Glutamatergic neuron (in vitro differentiated cells): ENCODE measurements at places on chromosomes 3 and 15. TPM values are rescaled to one million over a fixed set of nuclear protein-coding genes. Genes with fewer than 3 reads are reported as not detected.

FBXW12 gene
- total RNA-seq = 0.66 TPM

GRM2 gene
- total RNA-seq = 134 TPM

DAPK2 gene
- total RNA-seq = 2.6 TPM

BRK1 gene
- total RNA-seq = 126 TPM

CFAP100 gene
- not detected for total RNA-seq

- H3K27ac ChIP-seq = no peak overlapping the region
- DNase-seq = no peak
- H3K36me3 ChIP-seq = no peaks in the 10 kb centered on the region
- peaks cover 14% of the 10 kb centered on the region for H3K4me1 ChIP-seq
- H3K27me3 ChIP-seq = peaks cover 8% of the 10 kb centered on the region
- H3K4me3 ChIP-seq = no peak overlapping the region
Measured at GRCh38 chr15:91970142-91970541, 116.6 kb downstream of the SLCO3A1 start.

DNA sequence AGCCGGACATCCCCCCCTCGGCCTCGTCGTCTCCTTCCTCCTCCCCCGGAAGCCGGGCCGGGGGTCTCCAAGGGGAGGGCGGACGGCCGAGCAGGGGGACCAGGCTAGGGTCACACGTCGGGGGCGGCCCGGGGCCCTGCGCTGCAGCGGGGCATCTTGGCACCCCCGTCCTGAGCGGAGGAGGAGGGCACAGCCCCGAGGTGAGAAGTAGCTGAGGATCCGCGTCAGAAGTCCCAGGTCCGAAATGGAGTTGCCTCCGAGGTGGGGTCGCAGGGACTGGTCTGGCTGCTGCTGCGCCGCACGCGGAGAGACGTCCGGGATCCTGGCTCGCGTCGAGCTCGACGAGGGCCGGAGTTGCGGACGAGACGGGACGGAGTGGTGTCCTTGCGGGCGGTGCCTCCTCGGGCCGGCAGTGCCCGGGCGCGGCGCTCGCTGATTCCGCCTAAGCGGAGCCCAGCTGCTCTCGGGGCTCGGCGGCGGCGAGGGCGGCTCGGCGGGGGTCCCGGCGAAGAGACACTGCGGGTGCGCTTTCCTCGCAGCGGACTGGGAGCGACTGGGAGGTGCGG is at the start of gene ADCY5:
Gene ADCY5, minus strand, starts transcription at position 555 of the 566 bp plus-strand sequence. Its CDS starts 545 bp downstream, at position 10.
- H3K27ac ChIP-seq = no peak within 1 kb of the TSS
- DNase-seq = peak; percentile 50
- H3K27me3 ChIP-seq = peaks cover 32% of the 10 kb centered on the region
- peak within 1 kb of the TSS; percentile 84 for H3K4me3 ChIP-seq
- peaks cover 5% of the 10 kb centered on the region for H3K4me1 ChIP-seq

DNA sequence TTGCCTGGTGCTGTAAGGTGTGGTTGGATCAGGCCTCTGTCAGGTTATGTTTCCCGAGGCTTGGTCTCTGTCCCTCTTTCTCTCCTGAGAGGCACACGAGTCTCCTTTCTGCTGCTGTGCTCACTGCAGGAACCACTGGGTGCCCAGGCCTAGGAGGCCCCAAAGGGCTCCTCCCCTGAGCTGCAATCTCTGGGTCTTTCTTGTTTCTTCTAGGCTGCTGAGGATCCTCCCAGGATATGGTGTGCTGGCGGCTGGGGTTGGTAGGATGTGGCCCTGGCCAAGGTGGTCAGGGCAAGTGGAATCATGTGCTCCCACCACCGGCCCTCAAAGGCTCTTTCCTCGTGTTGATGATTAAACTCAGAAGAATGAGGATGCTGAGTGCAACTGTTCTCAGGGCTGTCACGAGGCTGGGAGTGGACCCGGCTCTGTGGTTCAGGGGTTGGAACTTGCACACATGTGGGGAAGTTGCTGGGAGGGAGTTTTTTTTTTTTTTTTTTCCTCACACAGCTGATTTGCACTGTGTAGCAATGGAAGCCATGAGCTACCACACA is 43.6 kb upstream of the CTSH start:
- H3K27me3 ChIP-seq = no peaks in the 10 kb centered on the region
- H3K4me1 ChIP-seq = peaks cover 2% of the 10 kb centered on the region
- no peak for DNase-seq
- H3K36me3 ChIP-seq = peaks cover 6% of the 10 kb centered on the region

- DNase-seq = no peak
- no peaks in the 10 kb centered on the region for H3K4me1 ChIP-seq
- no peak overlapping the region for H3K4me3 ChIP-seq
- no peaks in the 10 kb centered on the region for H3K36me3 ChIP-seq
- H3K27ac ChIP-seq = no peak overlapping the region
Measured at GRCh38 chr3:29370021-29370420, 89.2 kb downstream of the RBMS3 start.

DNA sequence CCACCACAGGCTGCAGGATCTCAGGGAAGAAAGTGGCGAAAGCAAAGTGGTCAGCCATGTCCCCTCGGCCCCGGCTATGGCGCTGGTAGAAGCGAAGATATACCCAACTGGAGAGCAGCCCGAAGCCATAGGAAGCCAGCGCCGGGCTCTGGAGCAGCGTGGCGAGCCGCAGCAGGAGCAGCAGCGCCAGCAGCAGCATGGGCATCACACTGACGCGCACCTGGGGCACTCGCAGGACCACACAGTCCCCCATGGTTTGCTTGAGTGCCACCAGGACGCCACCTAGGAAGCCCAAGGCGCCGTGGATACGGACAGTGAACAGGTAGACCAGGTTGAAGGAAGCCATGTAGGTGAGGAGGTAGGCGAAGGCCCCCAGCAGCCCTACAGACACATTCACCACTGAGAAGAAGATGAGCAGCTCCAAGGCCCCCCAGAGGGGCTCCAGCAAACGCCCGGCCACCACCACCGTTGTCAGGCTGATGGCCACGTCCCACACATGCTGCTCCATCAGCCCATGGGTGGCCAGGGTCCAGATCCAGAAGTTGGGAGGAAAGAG is 888 bp downstream of the TMEM115 start:
- H3K27me3 ChIP-seq = peaks cover 4% of the 10 kb centered on the region
- H3K4me1 ChIP-seq = peaks cover 14% of the 10 kb centered on the region
- peak overlapping the region; percentile 94 for H3K4me3 ChIP-seq
- DNase-seq = no peak

DNA sequence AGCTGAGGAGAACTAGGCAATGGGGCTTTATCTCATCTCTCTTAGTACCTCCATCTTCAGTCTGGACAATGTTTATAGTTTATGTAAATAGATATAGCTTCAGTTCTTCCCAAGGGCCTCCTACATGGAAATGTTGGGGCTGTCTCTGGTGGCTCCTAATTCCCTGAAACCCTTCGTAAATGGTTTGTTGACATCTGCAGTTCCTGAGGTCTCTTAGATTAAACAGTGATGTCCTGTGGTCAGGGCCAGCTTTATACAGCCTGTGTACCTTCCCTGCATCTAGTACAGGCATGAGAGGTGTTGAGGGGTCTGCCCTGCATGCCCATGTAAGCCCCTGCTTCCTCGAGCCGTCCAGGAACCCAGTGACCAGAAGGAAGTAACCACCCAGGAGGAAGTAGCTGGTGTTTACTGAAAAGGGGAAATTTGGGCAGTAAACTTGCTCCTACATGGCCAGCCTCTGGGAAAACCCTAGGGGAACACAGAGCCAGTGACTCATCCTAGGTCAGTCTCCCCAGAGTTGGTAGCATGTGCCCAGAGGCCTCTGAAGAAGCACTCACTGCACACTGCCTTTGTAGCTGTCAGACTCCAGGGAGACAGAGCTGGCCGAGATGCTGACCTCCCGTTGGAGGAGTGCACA is 4.7 kb upstream of the TBC1D2B start:
- no peaks in the 10 kb centered on the region for H3K36me3 ChIP-seq
- H3K27ac ChIP-seq = peak overlapping the region; percentile 22
- no peak for DNase-seq
- no peak overlapping the region for H3K4me3 ChIP-seq
- H3K27me3 ChIP-seq = peaks cover 7% of the 10 kb centered on the region
- H3K4me1 ChIP-seq = peaks cover 12% of the 10 kb centered on the region

DNA sequence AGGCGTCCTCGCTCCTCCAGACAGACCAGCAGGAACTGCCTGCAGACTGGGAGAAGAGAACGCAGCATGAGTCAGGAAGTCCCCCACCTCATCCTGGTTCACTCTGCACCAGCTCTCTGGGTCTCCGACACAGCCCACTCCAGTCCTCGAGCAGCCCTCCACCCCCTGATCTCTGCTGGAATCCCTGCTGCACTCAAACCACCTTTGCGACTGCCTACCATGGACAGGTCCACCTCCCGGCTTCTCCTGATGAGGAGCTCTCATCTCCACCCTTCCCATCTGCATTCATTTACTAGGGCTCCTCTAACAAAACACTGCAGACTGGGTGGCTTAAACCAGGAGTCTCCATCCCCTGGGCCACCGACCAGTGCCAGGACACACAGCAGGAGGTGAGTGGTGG is 202.3 kb upstream of the IGF1R start:
- H3K36me3 ChIP-seq = peaks cover 20% of the 10 kb centered on the region
- peaks cover 7% of the 10 kb centered on the region for H3K27me3 ChIP-seq
- H3K27ac ChIP-seq = no peak overlapping the region

DNA sequence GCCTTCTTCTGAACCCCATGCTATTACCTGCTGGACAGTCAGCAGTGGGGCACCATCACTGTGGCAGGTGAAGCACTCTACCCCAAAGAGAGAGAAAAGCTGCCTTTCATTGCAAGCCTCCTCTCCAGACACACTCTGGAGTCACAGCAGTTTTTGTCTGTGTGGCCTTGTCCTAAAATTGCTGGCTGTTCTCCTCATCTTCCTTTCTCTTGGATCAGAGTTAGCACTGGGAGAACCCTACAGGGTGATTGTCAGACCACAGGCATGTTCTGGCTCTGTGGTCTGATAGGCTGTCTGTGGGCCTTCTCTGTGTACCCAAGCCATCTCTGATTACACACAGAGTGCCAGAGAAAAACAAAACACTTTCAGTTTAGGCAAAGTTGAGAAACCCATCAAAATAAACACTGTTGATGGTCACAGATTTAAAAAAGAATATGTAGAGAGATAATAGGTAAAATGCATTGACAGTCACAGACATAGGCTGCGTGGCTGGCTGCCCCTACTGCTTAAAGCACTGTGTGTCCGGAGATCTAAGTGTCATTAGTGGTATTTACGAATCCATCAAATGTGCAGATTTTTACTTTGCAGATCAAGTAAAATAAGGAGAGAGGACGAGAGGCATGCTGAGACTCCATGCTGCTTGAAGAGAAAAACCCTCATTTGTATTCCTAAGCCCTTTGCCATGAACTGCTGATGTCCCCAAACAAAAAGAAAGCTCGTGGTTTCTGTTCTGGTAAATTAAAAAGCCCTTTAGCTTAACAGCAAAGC is 689.9 kb downstream of the TUSC7 start:
- DNase-seq = no peak
- peak overlapping the region; percentile 69 for H3K4me3 ChIP-seq
- H3K27ac ChIP-seq = peak overlapping the region; percentile 95
- H3K27me3 ChIP-seq = peaks cover 8% of the 10 kb centered on the region
- no peaks in the 10 kb centered on the region for H3K36me3 ChIP-seq
- peaks cover 40% of the 10 kb centered on the region for H3K4me1 ChIP-seq

DNA sequence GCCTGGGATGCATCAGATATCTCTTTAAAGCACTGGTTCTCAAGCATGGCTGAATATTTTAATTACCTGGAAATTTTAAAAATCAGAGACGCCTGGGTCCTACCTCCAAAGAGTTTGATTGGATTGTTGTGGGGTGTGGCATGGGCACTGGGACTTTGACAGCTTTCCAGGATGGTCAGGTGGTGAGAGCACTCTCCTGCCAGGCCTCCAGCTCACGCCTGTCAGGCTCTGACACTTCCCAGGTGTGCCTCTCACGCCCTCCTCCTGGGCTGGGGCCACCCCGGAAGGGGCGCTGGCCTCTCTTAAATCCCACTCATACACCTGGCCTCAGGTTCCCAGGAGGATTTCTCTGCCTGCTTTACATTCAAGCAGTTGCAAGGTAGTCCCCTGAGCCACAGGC is 48.5 kb downstream of the AMOTL2 start:
- no peak overlapping the region for H3K27ac ChIP-seq
- H3K36me3 ChIP-seq = no peaks in the 10 kb centered on the region
- peaks cover 4% of the 10 kb centered on the region for H3K27me3 ChIP-seq
- no peaks in the 10 kb centered on the region for H3K4me1 ChIP-seq
- DNase-seq = no peak
- no peak overlapping the region for H3K4me3 ChIP-seq

GRCh38 chr3:38127611-38128302 is 9.2 kb downstream of the ACAA1 start:
- DNase-seq = no peak
- peaks cover 8% of the 10 kb centered on the region for H3K4me1 ChIP-seq
- no peak overlapping the region for H3K4me3 ChIP-seq
- H3K27ac ChIP-seq = no peak overlapping the region

GRCh38 chr15:40081691-40082194 is 26.9 kb downstream of the BMF start:
- peaks cover 5% of the 10 kb centered on the region for H3K27me3 ChIP-seq
- DNase-seq = no peak
- peak overlapping the region; percentile 3 for H3K4me3 ChIP-seq
- peaks cover 5% of the 10 kb centered on the region for H3K4me1 ChIP-seq

GRCh38 chr15:64687688-64688087 is 87.7 kb downstream of the RBPMS2 start:
- H3K4me3 ChIP-seq = no peak overlapping the region
- DNase-seq = no peak
- H3K36me3 ChIP-seq = no peaks in the 10 kb centered on the region

DNA sequence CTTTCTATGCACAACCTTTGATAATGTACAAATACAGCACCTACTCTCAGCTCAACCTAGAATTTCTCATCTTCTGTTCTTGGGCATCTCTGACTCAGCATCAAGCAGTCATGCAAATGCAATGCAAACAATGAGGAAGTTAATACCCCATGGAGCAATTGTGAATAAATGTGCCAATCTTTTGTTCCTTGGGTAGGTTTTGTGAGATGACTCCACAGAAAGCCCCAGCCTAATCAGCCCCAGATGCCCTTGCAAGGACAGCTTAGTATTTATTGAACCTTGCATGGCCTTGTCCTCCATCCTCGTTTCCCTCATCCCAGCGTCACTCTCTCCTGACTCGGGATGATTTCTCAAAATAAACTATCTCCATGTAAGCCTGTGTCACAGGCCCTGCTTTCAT is 494.7 kb upstream of the NECTIN3 start:
- H3K27ac ChIP-seq = no peak overlapping the region
- no peak for DNase-seq
- peaks cover 2% of the 10 kb centered on the region for H3K4me1 ChIP-seq
- no peaks in the 10 kb centered on the region for H3K27me3 ChIP-seq
- no peak overlapping the region for H3K4me3 ChIP-seq

DNA sequence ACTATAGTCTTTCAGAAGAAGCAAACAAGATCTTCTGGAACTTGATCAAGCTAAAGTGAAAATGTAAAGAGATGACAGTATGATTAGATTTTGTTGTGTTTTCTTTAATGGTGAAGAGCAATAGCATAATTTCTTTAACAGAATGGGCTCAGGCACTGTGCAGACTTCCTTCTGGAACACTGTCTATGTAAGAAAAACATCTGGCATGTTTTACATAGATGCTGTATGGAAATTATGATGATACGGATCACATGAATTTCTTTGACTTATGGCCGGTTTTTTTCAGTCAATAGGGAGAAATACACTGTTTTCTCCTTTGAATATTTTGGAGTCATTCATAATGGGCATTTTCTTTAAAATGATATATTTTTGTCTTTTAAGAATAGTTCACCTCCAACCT is 42.6 kb downstream of the PHLDB2 start:
- no peak overlapping the region for H3K27ac ChIP-seq
- no peak for DNase-seq
- peaks cover 4% of the 10 kb centered on the region for H3K4me1 ChIP-seq
- H3K36me3 ChIP-seq = peaks cover 22% of the 10 kb centered on the region
- peaks cover 3% of the 10 kb centered on the region for H3K27me3 ChIP-seq

- H3K4me1 ChIP-seq = no peaks in the 10 kb centered on the region
- no peak overlapping the region for H3K27ac ChIP-seq
- no peak for DNase-seq
- no peaks in the 10 kb centered on the region for H3K36me3 ChIP-seq
- no peak overlapping the region for H3K4me3 ChIP-seq
Measured at GRCh38 chr3:101979033-101979432, 129.7 kb downstream of the NFKBIZ start.
